ENCODE measurements at places on chromosomes 2 and 18.
A peak's percentile ranks its signal among the peaks of the same experiment; 100 is the strongest.

GRCh38 chr2:188848887-188849435, 125.2 kb upstream of the COL3A1 start:
- DNase-seq, result no peak

- no peak for DNase-seq
Observed at GRCh38 chr2:46079985-46080560, 217.1 kb upstream of the EPAS1 start.

DNA sequence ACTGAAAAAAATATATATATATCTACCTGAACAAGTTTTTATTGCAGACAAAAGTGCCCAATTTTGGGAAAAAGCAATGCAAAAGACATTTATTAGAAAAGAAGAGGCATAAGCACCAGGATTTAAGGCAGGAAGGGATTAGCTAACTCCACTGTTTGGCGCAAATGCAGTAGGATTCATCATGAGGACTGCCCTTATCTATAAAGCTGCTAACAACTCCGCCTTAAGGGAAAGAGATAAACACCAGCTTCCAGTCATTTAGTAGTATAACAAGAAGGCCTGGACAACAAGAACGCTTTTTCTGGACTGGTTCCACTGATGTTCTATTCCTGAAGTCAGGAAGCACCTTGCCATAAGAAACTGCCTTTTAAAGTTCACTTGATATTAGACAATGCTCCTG, 52.9 kb upstream of the FSHR start:
- DNase-seq, result no peak

DNA sequence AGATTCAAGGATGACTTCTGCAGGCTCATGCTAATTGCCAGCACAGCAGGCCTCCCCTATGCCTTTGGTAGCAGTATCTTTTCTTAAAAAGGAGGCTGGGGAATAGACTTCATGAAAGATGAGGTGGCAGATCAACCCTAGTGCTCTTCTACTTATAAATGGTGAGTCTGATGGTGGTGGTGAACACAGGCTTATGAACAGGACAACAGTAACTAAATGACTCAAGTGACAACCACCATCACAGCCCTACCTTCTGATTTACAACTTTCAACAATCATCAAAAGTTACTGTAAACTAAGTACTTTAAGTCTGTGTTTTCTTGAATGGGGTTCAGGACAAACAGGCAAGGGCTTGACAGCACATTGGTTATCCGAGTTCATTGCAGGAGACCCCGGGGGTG, 39.3 kb downstream of the PAIP2B start:
- DNase-seq, result no peak

GRCh38 chr2:1561811-1562421, 148.7 kb downstream of the TPO start:
- no peak for DNase-seq

DNA sequence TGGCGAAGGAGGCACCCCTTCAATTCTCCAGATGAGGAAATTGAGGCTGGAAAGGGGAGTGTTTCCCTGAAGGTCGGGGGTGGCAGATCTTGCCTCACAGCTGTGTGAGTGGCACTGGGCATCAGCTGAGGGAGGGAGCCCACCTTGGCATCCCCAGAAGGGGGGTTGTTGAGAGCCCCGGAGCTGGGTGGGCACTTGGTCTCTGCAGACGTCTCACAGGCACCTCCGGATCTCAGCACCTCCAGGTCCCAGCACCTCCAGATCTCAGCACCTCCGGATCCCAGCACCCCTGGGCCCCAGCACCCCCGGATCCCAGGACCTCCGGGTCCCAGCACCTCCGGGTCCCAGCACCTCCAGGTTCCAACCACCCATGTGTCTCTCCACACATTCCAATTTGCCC, 137.9 kb downstream of the NFATC1 start:
- no peak for DNase-seq

DNA sequence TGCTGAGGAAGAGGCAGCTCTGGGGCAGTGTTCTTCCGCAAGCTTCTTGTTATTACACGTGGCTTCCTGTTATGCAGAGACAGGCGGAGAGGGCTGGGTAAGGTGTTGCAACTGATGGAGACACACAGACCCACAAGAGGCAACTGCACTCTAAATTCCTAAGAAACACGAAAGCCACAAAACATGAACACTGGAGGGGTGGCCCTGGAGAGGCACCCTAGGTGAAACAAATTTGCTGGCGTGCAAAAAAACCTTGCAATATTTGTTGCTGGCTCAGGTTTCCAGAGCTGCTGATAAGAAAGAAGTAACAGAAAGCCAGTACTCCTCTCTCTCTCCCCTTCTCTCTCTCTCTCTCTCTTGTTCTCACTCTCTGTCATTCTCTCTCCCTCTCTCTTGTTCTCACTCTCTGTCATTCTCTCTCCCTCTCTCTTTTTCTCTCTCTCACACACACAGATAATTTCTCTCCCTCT, 31.8 kb downstream of the ARHGAP25 start:
- DNase-seq, result no peak

GRCh38 chr2:197184959-197185586, 125.5 kb downstream of the ANKRD44 start:
- no peak for DNase-seq

- no peak for DNase-seq
Observed at GRCh38 chr2:236085211-236085610, 83.0 kb downstream of the GBX2 start.

DNA sequence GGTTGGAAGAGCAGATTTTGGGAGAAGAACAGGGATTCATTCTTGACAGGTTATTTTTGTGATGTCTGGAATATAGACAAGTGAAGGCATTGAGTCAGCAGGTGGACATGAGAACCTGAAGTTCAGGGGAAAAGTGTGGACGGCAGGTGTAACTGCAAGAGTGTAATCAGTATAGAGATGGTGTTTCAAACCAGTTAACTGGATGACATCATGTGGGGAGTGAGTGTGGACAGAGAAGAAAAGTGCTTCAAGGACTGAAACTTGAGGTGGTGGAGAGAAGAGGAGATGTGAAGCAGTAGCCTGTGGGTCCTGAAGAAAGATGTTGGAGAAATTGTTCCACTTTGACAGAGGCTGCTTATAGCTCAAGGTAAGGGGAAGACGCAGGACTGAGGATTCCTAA, 7.1 kb downstream of the IL1RL1 start:
- DNase-seq, result no peak

DNA sequence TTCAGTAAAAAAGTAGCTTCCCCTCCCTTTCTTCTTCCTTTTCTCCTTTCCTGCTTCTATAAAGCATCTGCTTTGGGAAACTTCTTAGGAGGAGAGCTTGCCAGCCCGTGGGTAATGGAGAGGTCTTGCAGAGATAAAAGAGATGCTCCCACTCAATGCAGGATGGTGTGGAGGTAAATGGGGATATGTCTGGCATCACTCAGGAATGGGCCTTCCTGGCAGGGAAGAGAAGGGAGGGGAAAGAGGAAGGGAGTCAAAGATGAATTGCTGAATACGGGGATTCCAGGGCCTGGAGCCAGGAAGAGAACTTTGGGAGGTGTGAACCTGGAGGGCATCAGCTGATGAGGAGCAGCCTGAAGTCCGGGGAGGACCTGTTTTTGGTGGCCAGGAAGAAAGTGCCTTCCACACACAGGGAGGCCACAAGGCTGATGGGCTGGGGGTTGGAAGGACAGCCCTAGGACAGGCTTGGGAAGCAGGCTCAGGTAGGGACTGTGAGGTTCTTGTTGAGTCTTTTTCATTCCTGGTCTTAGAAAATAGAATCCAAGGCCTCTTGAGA, 25.2 kb downstream of the IL1B start:
- DNase-seq, result no peak

DNA sequence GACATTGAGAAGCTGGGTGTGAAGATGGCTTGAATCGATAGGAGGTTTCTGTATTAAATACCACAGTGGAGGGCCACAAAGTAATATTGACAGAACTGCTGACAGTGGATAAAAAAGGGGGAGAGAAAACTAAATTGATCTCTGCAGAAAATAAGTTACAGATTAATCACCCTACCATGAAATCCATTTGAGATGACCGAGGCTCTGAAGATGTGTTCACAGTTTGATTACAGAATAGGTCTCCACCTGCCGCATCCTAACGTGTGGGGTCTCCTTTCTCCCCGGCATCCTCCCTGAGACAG, 165.6 kb downstream of the EIPR1 start:
- DNase-seq, result no peak

GRCh38 chr2:58871469-58872142, 630.5 kb upstream of the FANCL start:
- no peak for DNase-seq

DNA sequence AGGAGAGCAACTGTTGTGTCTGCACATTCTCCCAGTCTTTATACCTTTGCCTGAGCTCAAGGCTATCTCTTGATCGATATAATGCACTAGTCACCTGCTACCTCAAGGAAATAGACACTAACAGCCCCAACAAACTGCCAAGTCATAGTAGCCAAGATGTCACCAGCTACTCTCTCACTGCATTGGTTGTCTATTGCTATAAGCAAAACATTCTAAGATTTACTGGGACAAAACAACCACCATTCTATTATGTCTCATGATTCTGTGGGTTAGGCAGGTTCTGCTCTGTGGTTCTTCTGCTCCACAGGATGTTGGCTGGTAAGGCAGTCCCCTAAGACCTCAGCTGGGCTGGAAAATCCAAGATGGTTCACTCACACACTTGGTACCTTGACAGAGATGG, 28.5 kb upstream of the MLPH start:
- DNase-seq, result no peak

DNA sequence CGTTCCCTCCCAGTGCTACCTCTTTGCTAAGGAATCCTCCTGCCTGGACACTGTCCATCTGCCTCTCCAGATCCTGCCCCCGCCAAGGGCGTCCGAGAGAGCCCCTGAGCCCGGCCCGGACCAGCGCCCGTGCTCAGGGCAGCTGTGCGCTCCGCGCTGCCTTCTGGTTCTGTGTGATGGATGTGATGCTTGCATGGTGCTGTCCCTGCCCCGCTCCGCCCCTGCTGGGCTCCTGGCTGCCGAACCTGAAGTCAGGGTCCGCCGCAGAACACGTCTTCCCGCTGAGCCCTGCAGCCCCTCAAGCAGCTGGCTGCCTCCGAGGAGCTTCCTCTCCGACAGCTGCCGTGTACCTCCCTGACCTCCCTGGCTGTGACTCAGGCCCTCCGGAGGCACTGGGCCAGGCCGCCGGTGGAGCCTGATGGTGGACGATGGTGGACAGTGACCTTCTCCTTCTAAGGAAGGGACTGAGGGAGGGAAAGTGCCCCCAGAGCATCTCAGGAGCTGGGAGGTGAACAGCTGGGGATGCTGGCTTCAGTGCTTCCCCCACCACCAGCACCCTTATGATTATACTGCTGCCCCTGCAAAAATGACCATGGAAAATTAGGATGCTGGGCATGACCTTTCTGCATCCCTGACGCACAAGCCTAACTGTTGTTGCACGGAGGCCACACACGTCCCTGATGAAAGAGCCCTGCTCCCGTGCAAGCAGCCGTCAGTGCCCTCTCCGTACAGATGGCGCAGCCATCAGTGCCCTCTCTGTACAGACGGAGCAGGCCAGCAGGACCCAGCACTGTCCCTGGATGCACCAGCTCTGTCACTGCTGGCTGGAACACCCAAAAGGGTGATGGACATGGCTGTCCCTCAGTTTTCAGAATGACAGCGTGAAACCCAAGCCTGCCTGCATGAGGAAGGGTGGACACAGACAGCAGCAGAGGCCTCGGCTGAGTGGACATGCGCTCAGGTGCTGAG, 99.3 kb downstream of the TPO start:
- DNase-seq, result no peak

- no peak for DNase-seq
Observed at GRCh38 chr2:19807866-19808265, 93.9 kb downstream of the TTC32 start.

DNA sequence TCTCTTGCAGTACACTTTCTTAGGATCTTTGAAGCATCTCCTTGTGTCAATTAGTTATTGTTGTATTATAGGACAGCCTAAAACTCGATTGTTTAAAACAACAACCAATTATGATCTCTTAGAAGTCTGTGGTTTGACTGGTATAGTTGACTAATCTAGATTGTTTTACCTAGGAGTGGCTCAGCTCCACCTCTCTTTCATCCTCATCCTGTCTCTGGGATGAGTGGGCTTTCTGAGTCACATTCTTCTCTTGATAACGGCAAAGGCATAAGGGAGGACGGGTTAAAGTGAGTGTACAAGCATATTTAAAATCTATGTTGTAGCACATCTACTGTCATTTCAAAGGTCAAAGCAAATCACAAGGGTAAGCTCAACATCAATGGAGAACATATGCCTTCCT, 102.3 kb upstream of the GULP1 start:
- DNase-seq, result no peak

- DNase-seq, result no peak
Observed at GRCh38 chr2:222844323-222844722, 16.5 kb upstream of the ACSL3 start.

GRCh38 chr2:215811409-215812345, 201.7 kb downstream of the MREG start:
- no peak for DNase-seq

- DNase-seq, result no peak
Observed at GRCh38 chr2:240964704-240965295, 33.6 kb upstream of the SNED1 start.

GRCh38 chr18:78971511-78972245, 7.9 kb upstream of the SALL3 start:
- DNase-seq, result no peak

- DNase-seq, result no peak
Observed at GRCh38 chr2:60376252-60376651, 177.2 kb downstream of the BCL11A start.

- DNase-seq, result no peak
Observed at GRCh38 chr2:207341112-207341750, 175.5 kb upstream of the KLF7 start.

GRCh38 chr18:13930964-13931363, 15.6 kb upstream of the MC2R start:
- no peak for DNase-seq

GRCh38 chr2:231928481-231928880, 2.3 kb upstream of the NPPC start:
- DNase-seq, result peak; percentile 24

DNA sequence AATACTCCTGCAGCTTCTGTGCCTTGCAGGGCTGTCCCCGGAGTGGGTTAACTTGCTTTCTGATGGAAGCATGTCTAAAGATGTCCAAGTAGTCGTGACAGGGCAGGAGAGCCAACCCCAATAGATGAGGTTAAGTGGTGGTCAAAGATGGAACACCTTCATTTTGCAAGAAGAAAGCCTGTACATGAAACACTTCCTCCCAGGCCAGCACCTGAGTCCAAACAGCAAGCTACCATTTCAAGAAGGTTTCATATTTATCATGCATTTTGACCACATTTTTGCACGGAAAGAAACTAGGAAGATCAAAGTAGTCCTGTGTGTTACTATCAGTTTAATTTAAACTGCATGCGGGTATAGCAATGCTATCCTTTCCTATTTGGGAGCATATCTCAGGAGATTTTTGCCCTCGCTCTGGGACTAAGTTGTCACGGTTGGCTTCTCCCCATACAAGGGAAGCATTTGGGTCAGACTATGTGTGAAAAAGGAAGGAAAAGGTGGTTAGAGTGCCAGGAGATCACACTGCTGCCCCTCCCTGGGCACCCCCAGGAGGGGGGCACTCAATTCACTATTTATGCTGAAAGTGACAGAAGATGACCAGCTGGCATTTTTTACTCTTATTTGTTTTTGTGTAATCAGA, 187.6 kb downstream of the ZNF521 start:
- DNase-seq, result no peak

- no peak for DNase-seq
Observed at GRCh38 chr2:147356157-147356556, 488.7 kb upstream of the ACVR2A start.

GRCh38 chr2:182605166-182605565, 110.9 kb upstream of the DNAJC10 start:
- DNase-seq, result no peak

GRCh38 chr2:67389286-67389685, 7.8 kb upstream of the ETAA1 start:
- DNase-seq, result no peak

GRCh38 chr2:112803691-112804521, 19.6 kb upstream of the IL1A start:
- DNase-seq, result no peak

Data from NCI-H524 (cell line).